Mesothelial cell of epicardium (in vitro differentiated cells): ENCODE measurements at places on chromosomes 5 and 9.

GRCh38 chr5:141861194-141861593 is 17.0 kb downstream of the PCDH1 start:
- peaks cover 12% of the 10 kb centered on the region for H3K27me3 ChIP-seq
- DNase-seq = no peak
- no peaks in the 10 kb centered on the region for H3K36me3 ChIP-seq
- no peak overlapping the region for H3K4me3 ChIP-seq
- no peak overlapping the region for H3K27ac ChIP-seq
- peaks cover 18% of the 10 kb centered on the region for H3K4me1 ChIP-seq

DNA sequence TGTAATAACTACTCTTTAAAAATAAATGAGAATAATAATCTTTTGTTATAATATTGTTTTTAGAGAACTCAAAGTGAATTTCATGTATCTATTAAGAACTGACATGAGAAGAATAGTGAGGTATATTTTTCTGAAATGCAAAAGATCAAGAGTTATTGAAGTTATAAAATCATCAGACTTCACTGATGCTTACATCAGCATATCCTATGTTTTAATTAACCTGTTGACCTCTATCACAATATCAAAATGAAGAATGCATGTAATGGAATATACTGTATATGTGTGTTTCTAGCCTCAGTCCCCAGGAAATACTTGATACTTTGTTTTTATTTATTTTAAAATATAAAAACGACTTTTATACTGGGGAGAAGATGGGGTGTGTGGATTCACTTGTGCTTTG is 533.1 kb downstream of the KCTD16 start:
- H3K4me1 ChIP-seq = peaks cover 4% of the 10 kb centered on the region
- H3K27me3 ChIP-seq = peaks cover 2% of the 10 kb centered on the region
- H3K4me3 ChIP-seq = no peak overlapping the region
- no peaks in the 10 kb centered on the region for H3K36me3 ChIP-seq
- DNase-seq = no peak

GRCh38 chr5:79241535-79241979 is 5.6 kb downstream of the JMY start:
- H3K27me3 ChIP-seq = no peaks in the 10 kb centered on the region
- no peak overlapping the region for H3K27ac ChIP-seq
- peaks cover 33% of the 10 kb centered on the region for H3K4me1 ChIP-seq
- H3K36me3 ChIP-seq = peaks cover 4% of the 10 kb centered on the region

GRCh38 chr5:132363431-132364112 is 5.9 kb upstream of the SLC22A5 start:
- no peak for DNase-seq
- H3K27ac ChIP-seq = peak overlapping the region; percentile 62
- H3K4me3 ChIP-seq = no peak overlapping the region
- peaks cover 22% of the 10 kb centered on the region for H3K4me1 ChIP-seq

GRCh38 chr5:158599157-158599556 is 500.6 kb downstream of the EBF1 start:
- no peak for DNase-seq
- no peaks in the 10 kb centered on the region for H3K36me3 ChIP-seq
- H3K27me3 ChIP-seq = peaks cover 4% of the 10 kb centered on the region
- H3K4me3 ChIP-seq = no peak overlapping the region

GRCh38 chr5:138983984-138984383 is 108.8 kb upstream of the LRRTM2 start:
- no peaks in the 10 kb centered on the region for H3K27me3 ChIP-seq
- H3K36me3 ChIP-seq = peaks cover 11% of the 10 kb centered on the region
- DNase-seq = no peak
- peaks cover 22% of the 10 kb centered on the region for H3K4me1 ChIP-seq
- no peak overlapping the region for H3K27ac ChIP-seq

- peaks cover 3% of the 10 kb centered on the region for H3K36me3 ChIP-seq
- no peak for DNase-seq
- H3K4me3 ChIP-seq = no peak overlapping the region
- H3K27me3 ChIP-seq = no peaks in the 10 kb centered on the region
- H3K27ac ChIP-seq = no peak overlapping the region
These were observed 354.8 kb downstream of the PDE4D start for GRCh38 chr5:59538750-59539121.

DNA sequence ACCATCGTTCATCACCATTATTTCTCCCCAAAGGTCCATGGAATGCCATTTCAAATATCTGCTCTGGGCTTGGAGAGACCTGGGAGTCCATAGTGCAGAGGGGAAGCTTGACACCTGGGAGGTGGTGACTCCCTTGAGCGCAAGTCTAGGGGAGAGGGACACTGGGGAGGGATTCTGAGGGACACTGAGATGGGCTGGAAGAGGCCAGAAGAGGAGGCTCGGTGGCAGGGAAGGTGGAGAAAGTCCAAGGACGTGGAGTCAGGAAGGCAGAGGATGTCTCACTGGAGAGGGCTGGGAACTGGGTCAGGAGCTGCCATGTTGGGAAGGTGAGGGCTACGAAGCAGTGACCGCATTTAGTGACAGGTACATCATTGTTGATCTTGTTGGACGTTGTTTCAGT is 160.3 kb upstream of the MVB12B start:
- DNase-seq = no peak
- H3K36me3 ChIP-seq = no peaks in the 10 kb centered on the region
- no peak overlapping the region for H3K4me3 ChIP-seq
- H3K4me1 ChIP-seq = no peaks in the 10 kb centered on the region
- H3K27me3 ChIP-seq = peaks cover 59% of the 10 kb centered on the region
- no peak overlapping the region for H3K27ac ChIP-seq

- no peaks in the 10 kb centered on the region for H3K27me3 ChIP-seq
- H3K36me3 ChIP-seq = no peaks in the 10 kb centered on the region
- DNase-seq = no peak
- H3K4me3 ChIP-seq = no peak overlapping the region
- peak overlapping the region; percentile 36 for H3K27ac ChIP-seq
- H3K4me1 ChIP-seq = peaks cover 53% of the 10 kb centered on the region
These were observed 32.4 kb upstream of the CAST start for GRCh38 chr5:96629774-96630173.

GRCh38 chr5:160044967-160045366 is 36.0 kb downstream of the TTC1 start:
- DNase-seq = no peak
- no peaks in the 10 kb centered on the region for H3K27me3 ChIP-seq
- H3K4me3 ChIP-seq = no peak overlapping the region

DNA sequence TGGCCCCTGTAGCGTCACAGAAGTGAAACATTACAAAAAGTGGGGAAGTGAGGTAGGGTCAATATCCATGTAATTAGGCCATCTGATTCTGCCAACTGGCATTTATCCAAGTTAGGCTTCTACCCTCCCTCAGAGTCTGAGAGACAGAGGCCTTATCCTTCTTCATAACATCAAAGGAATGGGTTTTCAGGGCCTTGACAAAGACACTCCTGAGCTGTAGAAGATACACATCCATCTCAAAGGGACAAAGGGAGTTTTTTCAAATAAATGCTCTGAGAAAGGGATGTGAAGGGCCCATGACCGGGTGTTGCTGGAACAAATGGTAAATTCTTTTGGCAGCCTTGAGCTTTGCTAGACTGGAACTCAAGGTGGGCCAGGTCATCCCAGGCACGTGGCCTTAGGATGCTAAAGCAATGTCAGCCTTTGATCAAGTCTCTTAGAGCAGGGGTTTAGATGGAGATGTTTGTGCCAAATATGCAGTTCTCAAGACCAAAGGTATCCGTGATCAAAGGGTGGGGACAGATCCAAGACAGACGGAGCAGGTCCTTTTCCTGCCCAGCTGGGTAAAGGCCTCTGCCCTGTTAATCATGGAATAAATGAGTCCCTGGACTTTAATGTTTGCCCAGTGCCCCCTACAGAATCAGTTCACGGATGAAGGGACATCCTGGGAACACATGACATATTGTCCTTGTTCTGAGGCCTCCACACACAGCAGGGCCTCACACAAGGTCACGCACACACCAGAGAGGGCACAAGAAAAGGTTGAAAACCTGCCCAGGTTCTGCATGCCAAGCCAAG is 10.0 kb upstream of the FAM169A start:
- no peaks in the 10 kb centered on the region for H3K36me3 ChIP-seq
- peaks cover 30% of the 10 kb centered on the region for H3K4me1 ChIP-seq

DNA sequence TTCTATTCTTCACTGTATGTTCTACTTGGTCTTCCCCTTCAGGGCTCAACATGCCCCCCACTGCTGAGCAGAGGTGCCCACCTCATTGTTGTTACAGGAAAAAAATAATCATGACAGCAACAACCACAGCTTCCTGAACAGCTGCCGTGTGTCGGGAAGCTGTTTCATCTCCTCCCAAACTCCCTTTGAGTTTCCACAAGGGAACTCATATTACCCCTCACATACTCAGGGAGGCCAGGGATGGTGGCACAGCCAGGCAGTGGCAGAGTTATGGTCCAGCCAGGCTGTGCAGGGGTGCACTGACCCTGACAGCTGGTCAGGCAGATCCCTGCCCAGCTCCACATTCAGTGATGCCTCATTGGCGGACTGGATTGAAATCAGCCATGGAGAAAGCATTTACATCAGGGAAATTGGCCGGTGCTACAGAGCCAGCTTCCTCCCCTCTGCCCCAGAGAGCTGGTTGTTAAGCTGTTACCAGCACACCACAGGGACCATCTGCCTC is 37.3 kb downstream of the SARDH start:
- H3K36me3 ChIP-seq = peaks cover 1% of the 10 kb centered on the region
- H3K4me3 ChIP-seq = no peak overlapping the region
- H3K27me3 ChIP-seq = no peaks in the 10 kb centered on the region
- DNase-seq = no peak

- H3K36me3 ChIP-seq = no peaks in the 10 kb centered on the region
- no peak for DNase-seq
- peaks cover 14% of the 10 kb centered on the region for H3K27me3 ChIP-seq
- H3K4me3 ChIP-seq = no peak overlapping the region
- no peaks in the 10 kb centered on the region for H3K4me1 ChIP-seq
- no peak overlapping the region for H3K27ac ChIP-seq
These were observed 499.0 kb upstream of the SGCD start for GRCh38 chr5:155827949-155828348.

DNA sequence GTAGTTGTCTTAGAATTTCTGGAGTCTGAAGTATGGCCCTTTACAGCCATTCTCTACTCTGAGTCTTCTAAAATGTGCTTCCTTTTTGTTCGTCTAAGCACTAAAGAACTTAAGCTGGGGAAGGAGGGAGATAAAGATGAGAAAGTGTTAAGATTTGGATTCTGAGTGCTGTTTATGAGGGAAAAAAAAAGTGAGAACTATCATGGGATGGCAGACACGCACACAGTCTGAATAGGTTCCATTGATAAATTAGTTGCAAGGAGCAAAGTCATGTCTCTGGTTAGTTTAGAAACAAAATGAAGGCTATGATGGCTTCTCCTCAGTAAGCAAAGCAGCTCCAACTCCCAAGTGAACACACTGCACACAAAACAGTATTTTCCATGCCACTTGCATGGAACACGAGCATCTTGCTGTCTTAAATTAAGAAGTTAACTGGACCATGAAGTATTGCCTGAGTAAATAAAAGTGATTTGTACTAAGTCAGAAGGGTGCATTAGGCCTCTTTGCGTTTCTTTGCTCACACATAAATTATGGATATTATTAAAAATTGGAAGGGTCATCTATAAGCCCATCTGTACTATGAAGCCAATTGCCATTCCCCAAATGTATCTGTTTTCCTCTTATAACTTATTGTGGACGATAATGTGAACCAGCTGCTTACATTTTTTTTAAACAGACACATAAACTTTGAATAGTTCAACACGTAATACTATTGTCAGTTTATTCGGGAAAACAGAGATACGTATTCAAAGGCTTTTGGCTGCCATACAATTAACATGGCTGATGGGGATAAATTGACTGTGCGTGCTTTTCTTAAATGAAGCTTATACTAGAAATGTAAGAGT is 199.3 kb downstream of the SGCD start:
- H3K27me3 ChIP-seq = peaks cover 15% of the 10 kb centered on the region
- DNase-seq = no peak
- peaks cover 22% of the 10 kb centered on the region for H3K4me1 ChIP-seq
- no peak overlapping the region for H3K27ac ChIP-seq

DNA sequence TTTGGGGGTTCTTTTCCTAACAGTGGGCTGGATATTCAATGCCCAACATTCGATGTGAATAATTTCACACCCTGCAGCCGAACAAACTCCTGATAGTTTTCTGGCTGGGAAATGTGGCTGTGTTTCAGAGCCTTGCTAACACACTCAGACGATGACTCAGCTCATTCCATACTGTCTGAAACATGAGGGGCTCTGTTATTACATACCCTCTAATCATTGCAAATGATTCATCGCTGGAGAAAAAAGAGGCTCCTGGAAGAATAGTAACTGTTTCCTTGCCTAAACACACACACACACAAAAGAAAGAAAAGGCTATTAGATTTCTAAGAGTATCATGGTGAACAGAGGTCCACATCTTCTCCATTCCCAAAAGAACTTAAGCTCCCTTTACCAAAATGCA is 75.8 kb downstream of the OXCT1 start:
- H3K4me3 ChIP-seq = peak overlapping the region; percentile 13
- no peak for DNase-seq
- no peaks in the 10 kb centered on the region for H3K27me3 ChIP-seq

- peaks cover 20% of the 10 kb centered on the region for H3K27me3 ChIP-seq
- no peak overlapping the region for H3K27ac ChIP-seq
- no peak for DNase-seq
- H3K4me3 ChIP-seq = no peak overlapping the region
These were observed 390.6 kb downstream of the DNAH5 start for GRCh38 chr5:13553896-13554295.

DNA sequence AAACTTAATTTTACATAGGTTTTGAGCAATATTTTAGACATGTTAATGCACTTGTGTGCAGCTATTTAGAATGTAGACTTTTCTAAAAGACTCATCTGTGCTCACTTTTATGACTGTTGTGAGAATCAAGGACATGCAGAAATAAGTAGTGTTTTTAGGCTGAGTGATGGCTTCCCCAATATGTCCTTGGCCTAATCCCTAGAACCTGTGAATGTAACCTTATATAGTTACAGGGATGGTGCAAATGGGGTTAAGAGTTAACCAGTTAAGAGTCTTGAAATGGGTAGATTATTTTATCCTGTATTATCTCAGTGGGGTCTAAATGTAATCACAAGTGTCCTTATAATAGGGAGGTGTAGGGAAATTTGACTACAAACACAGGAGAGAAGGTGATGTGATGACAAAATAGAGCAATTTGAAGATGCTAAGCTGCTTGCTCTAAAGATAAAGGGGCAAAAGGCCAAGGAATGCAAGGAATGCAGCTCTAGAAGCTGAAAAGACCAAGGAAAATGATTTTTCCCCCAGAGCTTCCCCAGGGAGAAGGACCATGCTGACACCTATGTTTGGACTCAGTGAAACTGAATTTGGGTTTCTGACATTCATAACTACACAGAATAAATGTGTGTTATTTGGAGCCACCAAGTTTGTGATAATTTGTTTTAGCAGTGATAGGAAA is 298.0 kb upstream of the PAPPA start:
- peaks cover 5% of the 10 kb centered on the region for H3K4me1 ChIP-seq
- no peak overlapping the region for H3K27ac ChIP-seq
- DNase-seq = no peak
- H3K4me3 ChIP-seq = no peak overlapping the region
- no peaks in the 10 kb centered on the region for H3K27me3 ChIP-seq

DNA sequence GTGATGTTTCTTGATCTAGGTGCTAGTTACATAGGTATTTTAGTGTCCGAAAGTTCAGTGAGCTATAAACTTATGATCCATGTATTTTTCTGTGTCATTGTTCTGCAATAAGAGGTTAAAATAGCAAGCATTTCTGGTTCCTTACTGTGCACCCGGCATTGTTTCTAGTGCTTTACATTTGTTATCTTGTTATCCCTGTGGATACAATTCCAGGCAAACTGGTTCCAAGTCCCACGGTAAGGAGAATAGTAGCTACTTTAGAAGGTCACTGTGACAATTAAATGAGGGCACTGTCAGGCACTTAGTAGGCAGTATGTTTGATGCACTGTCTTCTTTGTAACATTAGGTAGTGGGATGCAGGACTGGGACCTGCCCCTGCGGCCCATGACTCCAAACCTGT is 9.0 kb downstream of the FUBP3 start:
- peaks cover 5% of the 10 kb centered on the region for H3K4me1 ChIP-seq
- H3K36me3 ChIP-seq = peaks cover 2% of the 10 kb centered on the region
- H3K4me3 ChIP-seq = no peak overlapping the region
